ENCODE measurements at places on chromosomes 6 and 20.

DNA sequence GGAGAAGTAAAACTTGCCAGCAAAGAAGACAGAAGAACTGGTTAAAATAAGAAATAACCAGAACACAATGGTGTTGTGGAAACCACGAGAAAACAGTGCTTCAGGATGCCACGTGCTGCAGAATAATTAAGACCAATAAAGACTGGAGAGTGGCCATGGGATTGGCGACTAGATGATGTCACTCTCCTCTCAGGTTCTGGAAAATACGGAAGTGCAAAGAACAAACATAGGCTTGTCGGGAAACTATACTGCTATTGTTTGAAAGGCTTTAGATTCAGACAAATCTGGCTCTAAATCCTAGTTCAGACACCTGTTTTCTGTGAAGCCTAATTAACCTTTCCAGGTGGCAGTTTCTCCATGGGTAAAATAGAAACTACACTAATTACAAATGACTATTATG is 138.4 kb upstream of the STXBP5 start:
- no peak for DNase-seq

GRCh38 chr6:147127587-147127986 is 76.6 kb upstream of the STXBP5 start:
- DNase-seq, result no peak

GRCh38 chr6:102458990-102459389 is 1065.5 kb downstream of the GRIK2 start:
- no peak for DNase-seq

DNA sequence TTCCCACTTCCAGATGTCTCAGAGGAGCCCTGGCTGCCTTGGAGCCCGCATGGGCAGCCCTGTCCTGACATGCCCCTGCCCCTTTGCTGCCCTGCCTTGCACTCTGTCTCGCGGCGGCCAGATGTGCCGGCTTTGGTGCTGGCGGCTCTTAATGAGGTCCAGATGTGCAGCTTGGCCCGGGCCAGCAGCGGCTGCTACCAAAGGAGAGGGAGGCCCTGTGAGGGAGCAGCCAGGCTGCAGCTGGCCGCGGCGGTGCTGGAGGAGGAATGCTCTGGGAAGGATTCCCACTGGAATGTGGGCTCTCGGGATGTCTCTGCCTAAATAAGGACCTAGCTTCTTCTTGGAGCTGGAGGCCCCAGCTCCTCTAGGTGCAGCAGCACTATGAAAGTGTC is 72.4 kb downstream of the FGD2 start:
- DNase-seq, result no peak

DNA sequence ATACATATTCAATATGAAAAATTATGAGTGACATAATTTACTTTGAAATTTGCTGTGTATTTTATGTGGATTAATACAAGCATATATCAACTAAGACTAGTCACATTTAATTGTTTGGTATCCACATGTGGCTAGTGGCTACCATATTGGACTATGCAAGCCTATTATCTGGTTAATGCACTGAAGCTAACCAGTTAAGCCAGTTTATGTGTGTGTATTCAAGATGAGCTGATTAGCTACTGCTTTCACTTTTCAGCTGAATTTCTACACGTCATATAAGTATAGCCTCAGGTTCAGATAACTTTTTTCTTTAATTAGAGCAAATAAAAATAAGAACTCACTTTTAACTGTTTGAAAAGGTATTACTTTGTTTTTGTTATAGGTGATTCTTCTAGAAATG is 903.7 kb downstream of the TFAP2A start:
- no peak for DNase-seq

DNA sequence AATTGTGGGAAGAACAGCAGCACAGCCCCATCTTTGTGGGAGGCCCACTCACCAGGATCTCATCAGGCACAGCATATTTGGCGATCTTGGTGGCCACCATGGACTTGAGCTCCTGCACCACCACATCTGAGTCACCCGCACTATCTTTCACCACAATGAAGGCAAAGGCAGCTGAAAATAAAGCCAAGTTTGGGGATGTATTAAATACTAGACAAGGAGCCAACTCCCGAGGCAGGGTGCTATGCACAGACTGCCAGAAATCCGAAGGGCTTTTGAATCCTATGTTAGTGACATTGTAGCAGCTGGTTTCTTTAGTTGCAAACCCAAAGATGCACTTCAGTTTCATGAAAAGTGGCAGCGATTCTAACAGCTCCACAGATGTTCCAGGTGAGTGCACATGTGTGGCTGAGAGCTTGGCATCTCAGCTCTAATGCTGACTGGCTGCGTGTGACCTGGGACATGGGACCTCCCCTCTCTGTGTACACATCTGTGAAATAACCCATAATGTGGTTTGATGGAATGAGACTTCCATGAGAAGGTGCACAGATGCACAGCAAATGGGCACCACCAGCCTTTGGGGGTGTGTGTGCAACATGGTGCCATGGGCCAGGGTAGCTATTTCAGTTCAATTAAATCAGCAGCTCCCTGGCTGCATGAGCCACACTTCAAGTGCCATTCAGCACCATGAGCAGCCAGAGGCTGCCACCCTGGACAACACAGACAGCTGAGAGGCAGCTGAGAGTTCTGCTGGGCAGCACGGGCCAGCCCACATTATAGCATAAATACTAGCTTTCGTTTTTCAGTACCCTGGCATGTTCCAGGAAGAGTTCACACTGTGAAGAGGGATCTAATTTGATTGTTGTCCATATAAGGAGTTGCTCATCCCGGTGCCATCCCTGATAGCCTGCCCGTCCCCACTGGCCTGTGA is 16.9 kb upstream of the APMAP start:
- DNase-seq, result peak; percentile 42

- DNase-seq, result no peak
Observed at GRCh38 chr20:36574366-36575135, 1.2 kb downstream of the TGIF2 start.

- no peak for DNase-seq
Observed at GRCh38 chr20:18254615-18255014, 33.7 kb upstream of the ZNF133 start.

DNA sequence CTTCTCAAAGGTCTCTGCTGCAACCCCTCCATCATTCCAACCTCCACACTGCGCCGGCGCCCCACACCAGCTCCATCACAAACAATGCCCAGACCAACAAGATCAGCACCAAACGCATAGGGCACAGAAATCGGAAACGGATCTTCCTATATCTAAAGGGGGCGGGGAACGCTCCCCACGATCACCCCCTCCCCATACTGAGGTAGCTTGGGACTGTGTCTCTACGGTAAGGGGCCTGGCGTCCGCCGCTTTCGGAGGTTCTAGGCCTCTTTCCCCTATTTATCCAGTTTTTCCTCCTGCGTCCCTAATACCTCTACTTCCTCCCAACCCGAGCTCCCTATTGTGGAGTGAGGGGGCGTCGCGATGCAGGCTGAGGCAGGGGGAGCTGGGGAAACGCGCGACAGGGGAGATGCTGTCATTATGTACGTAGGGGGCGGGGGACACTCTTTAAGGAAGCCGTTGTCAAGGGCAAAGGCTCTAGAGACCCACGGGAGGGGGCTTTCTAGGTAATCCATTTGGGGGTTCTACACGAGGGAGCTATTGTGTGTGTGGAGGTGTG is 909 bp downstream of the DNAAF9 start:
- DNase-seq, result peak; percentile 84

DNA sequence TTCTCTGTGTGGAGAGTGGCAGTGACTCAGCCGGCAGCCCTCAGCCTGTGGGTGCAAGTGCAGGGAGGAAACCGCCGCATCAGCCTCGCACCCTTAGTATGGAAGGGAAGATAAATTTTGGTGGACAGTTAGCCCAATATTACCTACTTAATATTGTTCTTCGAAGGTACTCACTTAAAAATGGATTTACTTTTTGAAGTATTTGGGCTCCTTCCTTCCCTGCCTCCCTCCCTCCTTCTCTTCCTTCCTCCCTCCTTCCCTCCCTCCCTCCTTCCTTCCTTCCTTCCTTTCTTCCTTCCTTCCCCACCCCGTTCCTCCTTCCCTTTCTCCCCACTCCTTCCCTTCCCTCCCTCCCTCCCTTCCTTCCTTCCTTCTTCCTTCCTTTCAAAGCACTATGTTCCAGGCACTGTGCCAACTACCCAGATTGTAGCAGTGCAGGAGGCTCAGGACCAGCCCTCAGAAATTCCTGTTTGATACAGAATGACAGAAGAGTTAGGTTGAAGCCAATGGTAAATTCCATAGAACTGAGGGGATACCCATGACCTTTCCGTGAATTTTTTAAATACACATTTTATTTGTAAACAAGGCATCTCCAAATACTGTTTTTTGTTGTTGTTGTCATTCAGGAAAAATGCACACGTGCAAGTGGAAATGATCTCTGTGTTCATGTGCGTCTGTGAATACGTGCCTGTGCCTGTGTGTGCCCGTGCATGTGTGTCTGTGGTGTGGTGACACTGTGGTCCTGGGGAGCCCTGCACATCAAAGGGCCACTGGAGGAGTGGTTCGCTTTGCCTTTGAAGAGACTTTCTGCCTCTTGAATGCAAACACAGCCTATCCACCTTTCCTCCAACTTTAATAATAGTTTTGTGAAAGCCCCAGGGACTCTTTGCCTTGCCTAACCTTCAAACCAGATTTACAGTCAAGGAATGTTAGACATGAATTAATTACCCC is 141.7 kb downstream of the EDN3 start:
- DNase-seq, result no peak

GRCh38 chr6:391559-392440 is at the start of gene IRF4:
Gene IRF4, plus strand, starts transcription at chr6:391752. Its CDS starts 1,401 bp downstream, at chr6:393153.
- DNase-seq, result no peak

DNA sequence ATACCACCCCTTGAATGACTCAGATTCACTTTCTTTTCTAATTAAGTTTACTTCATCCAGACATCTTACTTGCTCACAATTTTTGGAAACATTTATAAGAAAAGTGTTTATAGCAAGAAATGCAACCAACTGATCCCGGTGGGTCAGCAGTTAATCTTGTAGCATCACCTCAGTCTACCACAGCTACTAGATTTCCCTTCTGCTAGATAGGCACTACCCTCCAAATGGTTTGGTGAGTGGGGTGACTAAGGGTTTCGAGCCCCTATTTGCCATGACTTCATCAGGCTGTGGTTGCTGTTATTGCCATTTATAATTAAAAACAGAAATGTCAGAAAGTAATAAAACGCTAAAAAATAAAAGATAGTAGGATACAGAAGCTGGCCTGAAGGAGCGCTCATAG is 930.1 kb upstream of the GJE1 start:
- no peak for DNase-seq

- no peak for DNase-seq
Observed at GRCh38 chr6:165662749-165663376, at the start of gene PDE10A. Gene PDE10A, minus strand, starts transcription at chr6:165663241. Its CDS starts 430 bp downstream, at chr6:165662811.

GRCh38 chr6:163710532-163711470 is 296.3 kb downstream of the QKI start:
- DNase-seq, result no peak

DNA sequence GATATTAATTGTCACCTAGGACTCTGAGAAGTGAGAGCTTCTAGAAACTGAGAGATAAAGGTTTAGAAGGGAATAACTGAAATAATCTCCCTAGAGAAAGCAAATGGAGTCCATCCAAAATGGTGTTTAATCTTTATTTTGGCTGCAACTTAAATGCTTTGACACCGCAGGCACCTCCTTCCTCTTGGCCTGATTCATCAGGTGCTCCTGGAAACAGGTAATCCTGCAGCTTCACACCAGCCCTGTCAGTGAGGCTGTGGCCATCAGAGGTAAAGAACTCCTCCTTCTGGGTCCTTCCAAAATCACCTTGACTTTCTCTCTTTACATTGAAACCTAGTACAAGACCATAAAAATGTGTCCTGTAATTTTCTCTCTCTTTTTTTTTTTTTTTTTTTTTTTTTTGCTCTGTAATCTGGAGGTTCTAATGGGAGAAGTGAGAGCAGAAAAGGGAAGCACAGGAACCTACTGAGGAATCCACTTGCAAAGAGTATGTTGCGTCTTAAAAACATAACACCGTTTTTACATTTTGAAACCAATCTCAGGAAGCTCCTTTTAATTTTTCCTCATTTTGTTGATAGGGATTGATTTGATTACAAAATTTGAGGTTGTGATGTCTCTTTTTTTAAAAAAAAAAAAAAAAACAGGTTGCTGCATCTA is 124.2 kb downstream of the LRRC1 start:
- DNase-seq, result no peak

GRCh38 chr6:89495961-89496535 is 63.1 kb downstream of the ANKRD6 start:
- no peak for DNase-seq

DNA sequence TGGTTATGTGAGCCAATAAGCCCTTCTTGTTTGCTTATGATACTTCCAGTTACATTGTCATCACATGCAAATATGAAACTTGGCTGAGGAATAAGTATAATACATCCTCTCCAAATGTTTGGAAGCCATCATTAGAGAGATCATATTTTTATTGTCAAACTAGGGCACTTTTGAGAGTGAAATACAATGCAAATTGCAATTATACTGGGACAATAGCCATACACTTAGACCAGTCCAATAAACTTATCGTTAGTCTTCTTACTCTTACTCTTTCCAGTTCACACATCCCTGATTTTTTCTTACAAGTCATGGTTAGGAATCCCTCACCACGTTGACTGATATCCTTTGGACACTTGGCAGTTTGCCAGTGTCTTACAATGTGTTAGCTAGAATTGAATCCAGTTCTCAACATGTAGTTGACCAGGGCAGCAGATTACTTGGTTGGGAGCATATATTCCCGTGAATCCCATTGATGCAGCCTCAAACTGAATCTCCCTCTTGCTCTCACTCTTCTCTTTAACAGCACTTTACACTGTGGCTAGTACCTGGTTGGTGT is 519.7 kb upstream of the ID4 start:
- DNase-seq, result no peak

DNA sequence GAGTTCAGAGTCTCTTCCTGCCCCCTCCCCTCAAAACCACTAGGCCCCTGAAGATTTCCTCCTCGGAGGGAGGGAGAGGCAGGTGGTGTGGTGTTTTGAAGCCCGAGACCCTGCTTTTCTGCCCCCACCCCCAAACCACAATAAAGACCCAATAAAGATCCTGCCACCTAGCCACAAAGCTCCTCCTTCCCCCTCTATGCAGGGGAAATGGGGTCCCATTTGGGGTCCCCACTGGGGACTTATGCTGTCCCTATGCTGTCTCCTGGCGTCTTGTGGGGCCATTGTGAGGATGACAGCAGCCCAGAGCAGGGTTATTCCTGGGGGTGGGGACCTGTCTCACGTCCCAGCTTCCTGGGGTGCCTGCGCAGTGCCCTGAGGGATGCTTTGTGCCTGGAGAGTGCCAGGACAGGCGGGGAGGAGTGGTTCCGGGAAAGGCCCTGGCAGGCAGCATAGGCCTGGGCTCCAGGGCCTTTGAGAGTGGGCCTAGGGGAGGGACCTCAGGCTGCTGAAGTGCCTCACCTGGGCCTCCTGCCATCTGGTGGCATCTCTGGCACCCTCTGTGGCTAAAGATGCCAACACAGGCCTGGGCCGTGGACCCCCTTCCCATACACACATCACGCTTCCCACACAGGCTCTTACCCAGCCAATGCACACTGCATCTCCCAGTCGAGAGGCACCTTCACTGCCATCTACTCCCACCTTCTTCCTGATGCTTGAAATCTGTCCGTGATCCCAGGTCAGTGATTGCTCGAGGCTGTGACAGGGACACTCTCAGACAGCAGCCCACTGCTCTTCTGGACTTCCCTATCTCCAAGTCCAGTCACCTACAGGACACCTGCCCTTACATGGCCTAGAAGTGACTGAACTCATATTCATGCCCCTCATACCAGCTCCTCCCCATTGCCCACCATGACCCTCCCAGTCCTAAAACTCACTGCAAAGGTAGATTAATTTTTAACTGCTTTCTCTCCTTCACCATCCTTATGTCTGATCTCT is 7.9 kb upstream of the ARMC12 start:
- no peak for DNase-seq

GRCh38 chr6:64459411-64459944 is 823.9 kb downstream of the PHF3 start:
- no peak for DNase-seq
